NCI-H2029 (cell line): ENCODE measurements at places on chromosomes 2 and 18.

DNA sequence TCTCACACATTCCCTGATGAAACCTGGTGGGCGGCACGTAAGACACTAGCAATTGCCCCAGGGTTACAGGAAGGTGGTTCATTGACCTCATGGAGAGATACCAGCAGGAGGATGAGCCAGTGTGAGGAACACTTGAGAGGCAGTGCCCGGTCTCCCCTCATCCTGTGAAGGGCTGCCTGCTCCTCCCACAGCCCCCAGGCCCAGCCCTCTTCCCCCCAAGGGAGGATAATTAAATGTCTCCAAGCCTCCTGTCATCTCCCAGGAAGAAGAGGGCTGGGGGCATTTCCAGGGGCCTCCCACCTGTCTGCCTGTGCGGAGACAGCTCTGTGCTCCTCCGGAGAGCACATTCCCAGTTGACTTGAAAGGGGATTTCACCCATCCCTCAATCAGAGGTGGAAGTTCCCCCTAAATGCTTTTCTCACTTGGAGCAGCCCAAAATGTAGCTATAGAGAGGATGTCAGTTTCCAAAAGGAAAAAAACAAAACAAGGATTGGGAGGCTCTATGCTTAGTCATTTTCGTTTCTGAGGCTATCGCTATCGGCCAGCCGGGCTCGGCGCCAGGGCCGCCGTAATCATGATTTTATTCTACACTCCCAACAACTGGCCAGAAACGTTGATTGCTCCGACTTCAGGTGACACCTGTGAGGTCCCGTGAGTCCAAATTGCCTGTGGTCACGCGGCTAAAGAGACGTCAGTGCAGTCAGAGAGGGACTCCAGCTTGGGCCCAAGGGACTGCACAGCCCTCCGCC is 7.1 kb downstream of the KCNF1 start:
- DNase-seq, result peak; percentile 27

DNA sequence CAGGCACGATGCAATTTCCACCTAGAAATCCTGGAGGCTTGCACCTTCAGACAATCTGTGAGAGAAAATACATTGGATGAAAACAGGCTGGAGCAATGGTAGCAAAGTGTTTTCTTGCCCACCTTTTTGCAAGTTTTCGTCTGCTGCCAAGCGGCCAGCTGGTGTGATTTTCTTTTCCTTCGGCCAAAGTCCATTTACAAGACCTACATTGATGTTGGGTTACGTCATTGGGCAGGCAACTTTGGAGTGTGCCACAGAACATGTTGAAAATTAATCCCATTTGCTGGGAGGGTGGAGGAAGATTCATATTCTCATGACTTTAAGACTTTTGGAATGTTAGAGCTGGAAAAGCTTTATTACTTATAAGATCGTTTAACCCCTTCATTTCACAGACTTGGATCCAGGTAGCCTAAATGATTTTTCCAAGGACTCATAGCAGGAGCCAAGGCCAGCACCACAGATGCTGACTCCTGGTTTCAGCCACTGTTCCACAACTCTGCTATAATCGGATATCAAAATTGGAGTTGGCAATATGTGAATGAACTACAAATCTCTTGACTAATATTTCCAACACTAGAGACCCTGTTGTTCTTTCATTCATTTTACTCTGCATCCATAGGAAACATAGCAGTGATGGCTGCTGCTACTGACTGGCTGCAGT is 352.1 kb downstream of the RND3 start:
- DNase-seq, result no peak

DNA sequence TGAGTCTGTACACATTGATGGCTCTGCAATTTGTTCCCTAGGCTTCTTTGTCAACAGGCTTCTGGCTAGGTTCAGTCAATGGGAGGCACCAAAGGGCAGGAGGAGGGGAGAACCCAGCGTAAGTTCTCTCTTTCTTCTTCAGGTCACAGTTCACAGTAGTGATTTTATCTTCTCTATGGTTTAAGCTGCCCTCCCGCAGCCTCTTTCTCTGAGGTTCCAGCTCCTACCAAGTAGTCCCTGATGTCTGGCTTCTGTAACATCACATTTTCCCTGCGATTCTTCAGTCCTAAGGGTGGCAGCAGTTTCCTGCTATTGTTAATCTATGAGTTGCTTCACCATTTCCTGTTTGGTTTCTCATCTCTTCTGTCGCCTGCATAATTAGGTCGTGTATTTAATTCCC is 107.4 kb downstream of the CPO start:
- DNase-seq, result peak; percentile 61

DNA sequence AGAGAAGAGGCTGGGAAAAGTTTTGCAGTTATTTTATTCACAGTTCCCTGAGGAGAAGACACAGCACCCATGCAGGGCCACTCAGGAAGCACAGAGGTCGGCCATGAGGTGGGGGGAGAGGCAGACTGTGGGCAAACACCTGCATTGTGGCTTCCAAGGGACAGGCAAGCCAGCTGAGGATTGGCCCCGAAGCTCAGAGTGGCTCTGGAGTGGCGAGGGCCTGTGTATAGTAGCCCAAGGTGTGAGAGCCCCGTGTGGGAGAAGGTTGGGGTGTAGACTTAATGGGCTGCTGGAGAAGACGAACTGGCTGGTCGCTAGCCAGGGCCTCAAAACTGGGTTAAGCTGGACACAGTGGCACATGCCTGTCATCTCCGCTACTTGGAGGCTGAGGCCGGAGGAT is 218.7 kb downstream of the FHOD3 start:
- DNase-seq, result no peak

DNA sequence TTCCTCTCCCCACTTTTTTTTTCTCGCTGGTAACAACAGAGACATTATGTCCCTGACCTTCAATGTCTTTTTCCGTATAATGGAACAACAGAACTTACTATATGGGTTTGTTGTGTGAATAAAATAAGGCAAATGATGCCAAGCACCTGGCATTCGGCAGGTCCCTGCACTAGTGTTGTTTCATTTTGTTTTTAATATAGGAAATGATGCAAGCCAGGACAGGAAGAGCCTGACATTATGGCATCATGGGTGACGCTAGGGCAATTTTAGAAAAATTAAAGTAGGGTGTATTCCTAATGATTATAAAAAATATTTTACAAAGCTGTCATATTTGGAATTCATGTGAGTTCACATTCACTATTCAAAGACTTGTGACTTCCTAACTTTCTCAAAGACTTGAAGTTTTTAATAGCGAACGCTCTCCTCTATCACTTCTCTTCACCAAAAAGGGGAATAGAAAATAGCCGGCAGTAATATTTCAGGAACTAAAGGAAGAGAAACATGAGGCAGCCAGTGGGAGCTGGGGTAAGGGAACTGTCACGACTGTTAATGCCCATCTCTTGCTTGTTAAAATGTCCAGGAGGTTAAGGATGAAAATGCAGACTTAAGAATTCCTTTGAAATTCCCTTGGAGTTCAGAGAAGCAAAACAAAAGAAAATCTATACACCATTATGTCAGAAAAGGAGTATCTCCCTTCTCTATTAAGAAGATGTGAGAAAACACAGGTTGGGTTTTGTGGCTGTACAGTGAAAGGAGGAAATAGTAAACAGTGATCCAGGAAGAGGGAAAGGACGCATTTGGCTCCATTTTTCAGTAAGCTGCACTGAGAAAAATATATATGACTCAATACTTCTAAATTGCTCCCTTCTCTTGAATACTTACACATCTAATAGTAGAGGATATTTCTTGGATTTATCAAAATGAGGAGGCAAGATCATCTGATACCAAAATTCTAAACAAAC is 60.2 kb downstream of the DPP4 start:
- DNase-seq, result no peak

GRCh38 chr18:23882616-23883276 is 131.8 kb upstream of the TTC39C start:
- no peak for DNase-seq

DNA sequence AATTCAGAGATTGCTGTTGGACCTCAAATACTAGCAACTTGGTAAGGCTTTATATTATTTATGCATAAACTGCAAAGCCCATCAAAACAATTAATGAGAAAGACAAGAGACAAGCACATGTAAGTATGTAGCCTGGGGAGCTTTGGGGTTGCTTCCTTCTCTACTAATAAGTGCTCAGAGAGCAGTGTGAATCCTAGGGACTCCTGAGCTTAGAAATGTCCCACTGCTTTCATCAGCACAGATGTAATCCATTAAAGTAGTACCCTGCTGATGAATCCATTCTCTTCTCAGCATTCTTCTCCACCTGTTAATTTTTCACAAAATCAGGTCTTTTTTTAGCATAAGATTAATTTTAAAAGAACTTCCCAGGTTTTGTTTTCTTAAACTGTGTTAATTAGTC is 485.6 kb downstream of the PTH2R start:
- DNase-seq, result no peak

DNA sequence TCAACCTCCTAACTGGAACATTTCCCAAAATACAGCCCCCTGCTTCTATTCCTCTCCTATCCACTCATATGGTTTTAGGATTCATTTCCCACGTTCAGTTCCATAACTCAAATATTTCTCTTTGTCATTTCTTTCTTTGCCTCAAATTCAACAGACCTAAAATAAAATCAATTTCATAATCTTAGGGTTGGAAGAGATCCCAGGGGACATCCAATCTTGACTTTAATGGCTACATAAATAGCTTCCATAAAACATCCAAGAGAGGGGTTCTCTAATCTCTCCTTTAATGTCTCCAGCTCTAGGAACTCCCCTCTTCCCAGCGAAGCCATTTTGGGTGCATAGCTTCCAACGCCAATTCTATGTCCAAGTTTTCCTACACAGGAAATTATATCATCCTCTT is 33.8 kb downstream of the RBKS start:
- DNase-seq, result no peak

DNA sequence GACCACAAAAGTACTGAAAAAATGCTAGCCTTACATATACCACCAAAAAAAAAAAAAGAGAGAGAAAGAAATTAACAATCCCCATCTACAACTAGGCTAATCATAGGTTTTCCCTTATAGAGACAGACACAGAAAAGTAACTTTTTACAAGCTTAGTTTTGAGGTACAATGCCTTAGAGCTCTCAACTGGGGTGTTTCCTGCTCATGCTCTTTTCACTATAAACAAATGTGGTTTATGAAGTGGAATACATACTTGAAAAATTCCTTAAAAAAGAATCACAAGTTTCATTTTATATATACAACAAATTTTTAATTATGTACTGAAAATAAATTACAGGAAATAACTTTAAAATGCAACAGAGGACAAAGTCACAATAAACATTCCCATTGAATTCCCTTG is 82.5 kb downstream of the ATL2 start:
- no peak for DNase-seq

DNA sequence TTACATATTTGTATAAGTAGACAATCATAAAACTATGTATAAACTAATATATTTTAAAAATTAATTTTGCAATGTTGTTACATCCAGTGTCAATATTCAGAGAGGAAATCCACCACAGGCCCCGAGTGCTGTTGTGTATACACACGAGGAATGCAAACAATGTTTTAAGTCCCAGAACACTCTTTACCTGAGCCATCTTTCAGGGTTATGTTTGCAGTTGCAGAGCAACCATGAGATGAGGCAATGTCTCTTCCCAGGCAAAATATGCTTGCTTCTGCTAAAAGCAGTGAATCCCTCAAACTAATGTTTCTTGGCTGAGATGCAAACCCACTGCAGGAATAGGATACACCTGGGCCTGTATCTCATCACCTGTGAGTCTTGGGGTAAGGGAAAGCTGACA is 91.3 kb downstream of the ASXL2 start:
- DNase-seq, result no peak

- DNase-seq, result no peak
These were observed 86.0 kb downstream of the OSBPL6 start for GRCh38 chr2:178280244-178280852.

DNA sequence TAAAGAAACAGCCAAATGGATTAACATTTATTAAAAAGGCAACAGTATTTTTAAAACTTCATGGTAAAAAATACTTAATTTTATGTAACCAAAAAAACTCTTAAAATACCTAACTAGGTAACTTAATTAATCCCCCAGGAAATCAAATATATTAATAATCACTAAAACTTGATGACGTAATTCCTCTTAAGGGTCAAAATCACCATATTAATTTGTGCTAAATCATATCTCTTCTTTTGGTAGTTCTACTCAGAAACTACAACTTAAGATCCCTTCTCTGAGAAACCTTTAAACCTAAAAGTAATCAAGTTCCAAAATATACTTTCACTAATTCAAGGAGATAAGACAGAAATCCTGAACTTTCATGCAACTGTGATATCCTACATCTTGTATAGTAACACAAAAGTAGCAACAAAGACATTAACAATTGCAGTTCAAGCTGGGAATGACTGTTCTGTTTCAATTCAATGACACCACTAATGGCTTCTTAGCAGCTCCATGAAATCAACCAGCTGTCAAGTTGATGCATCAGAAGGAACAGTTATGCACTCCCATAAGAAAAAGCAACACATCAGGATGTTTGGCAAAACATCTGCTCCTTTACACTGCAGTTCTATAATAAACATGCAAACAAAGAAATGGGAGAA is 4.0 kb downstream of the BAZ2B start:
- DNase-seq, result peak; percentile 29

DNA sequence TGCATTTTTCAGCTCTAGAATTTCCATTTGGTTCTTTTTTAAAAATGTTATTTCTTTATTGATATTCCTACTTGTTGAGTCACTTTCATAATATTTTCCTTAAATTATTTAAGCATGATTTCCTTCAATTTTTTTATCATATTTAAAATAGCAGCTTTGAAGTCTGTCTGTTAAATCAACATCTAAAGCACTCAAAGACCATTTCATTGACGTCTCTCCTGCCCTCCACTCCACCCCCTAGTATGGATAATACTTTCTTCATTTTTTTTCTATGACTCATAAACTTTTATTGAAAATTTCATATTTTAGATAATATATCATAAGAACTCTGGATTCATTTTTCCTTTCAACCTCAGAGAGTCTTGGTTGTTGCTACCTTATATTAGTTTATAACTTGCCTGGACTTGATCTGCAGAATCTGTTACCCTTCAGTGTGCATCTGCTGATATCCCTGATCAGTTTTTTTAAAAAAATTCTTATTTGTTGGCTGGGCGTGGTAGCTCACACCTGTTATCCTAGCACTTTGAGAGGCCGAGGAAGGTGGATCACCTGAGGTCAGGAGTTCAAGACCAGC is 59.0 kb upstream of the ZNF396 start:
- DNase-seq, result no peak

DNA sequence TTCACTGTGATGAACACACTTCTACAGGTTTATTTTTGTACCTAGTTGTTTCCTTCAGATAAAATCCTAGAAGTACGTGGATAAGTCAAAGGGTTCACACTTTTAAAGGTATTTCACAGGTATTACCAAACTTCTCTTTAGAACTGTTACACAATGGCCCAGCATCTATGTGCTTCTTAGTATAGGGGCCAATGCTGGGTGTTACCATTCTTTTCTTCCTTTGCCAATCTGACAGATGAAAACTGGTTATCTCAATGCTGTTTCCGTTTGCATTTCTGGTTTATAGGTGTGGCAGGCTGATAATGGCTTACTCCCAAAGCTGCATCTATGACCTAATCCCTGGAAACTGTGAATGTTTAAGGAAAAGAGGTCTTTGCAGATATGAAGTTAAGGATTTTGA is 2.8 kb upstream of the TCF7L1 start:
- DNase-seq, result no peak

- DNase-seq, result peak; percentile 10
These were observed 79.7 kb downstream of the BCL2L11 start for GRCh38 chr2:111200333-111200881.

- DNase-seq, result no peak
These were observed 2.9 kb upstream of the GGCX start for GRCh38 chr2:85564144-85564563.
